ENCODE measurements at places on chromosomes 7 and 10. TPM values are rescaled to one million over a fixed set of nuclear protein-coding genes. Genes with fewer than 3 reads are reported as not detected.

DNA sequence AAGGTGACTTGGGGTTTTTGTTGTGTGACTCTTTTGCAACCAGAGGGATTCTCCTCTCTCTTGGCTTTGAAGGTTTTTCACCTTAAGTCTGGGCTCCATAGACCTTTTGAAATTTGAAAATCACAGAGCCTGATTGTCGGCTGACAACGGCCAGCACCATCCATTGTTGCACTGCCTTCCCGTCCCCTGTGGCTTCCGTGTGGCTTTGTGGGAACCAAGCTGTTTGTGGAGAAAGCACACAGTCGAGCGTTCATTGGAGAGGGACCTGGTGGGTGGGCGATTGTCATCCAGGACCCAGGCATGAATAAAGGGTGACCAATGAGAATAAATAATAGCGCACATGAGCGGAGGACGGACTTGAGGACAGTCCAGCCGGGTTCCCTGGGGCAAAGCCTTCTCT, 7.4 kb upstream of the RAMP3 start:
- no peak overlapping the region for H3K4me3 ChIP-seq
- no peak for DNase-seq
- no peaks in the 10 kb centered on the region for H3K36me3 ChIP-seq
- H3K27me3 ChIP-seq: peaks cover 21% of the 10 kb centered on the region
- peaks cover 4% of the 10 kb centered on the region for H3K4me1 ChIP-seq

DNA sequence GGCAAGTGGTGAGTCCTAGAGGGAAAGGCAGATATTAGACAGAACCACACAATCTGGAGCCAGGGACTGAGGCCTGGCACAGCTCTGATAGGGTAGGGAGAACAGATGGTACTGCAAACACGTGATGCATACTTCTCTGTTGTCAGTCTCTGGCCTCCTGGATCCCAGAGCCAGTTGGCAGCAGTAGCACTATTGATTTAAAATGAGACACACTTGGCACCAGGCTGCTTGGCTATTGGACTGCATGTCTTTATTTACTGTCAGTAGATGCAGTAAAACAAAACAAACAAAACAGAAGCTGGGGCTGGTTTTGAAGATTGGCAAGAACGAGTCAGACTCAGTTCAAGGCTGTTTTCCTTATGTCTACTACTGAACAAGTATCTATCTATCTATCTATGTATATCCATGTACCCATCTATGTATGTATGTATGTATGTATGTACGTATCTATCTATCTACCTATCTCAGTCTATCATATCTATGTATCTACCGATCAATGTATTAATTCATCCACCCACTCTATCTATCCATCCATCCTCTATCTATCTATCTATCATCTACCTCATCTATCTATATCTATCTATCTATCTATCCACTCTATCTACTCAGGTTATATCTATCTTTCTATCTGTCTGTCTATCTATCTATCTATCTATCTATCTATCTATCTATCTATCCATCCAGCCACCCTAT, 23.4 kb upstream of the MGAM2 start:
- no peaks in the 10 kb centered on the region for H3K36me3 ChIP-seq
- H3K4me3 ChIP-seq: no peak overlapping the region
- no peak overlapping the region for H3K27ac ChIP-seq
- no peak for DNase-seq
- no peaks in the 10 kb centered on the region for H3K4me1 ChIP-seq

The PRSS2 gene
- total RNA-seq: 8.2 TPM

- H3K27me3 ChIP-seq: no peaks in the 10 kb centered on the region
- no peak overlapping the region for H3K27ac ChIP-seq
- H3K36me3 ChIP-seq: no peaks in the 10 kb centered on the region
- no peaks in the 10 kb centered on the region for H3K4me1 ChIP-seq
- no peak for DNase-seq
- H3K4me3 ChIP-seq: no peak overlapping the region
Observed at GRCh38 chr7:144489504-144489903, 86.0 kb upstream of the NOBOX start.

The GIMAP8 gene
- 13.5 TPM for total RNA-seq

GRCh38 chr10:122707535-122707934, 7.9 kb upstream of the C10orf120 start:
- peaks cover 10% of the 10 kb centered on the region for H3K27me3 ChIP-seq
- no peak overlapping the region for H3K4me3 ChIP-seq
- no peaks in the 10 kb centered on the region for H3K36me3 ChIP-seq
- no peak overlapping the region for H3K27ac ChIP-seq

- DNase-seq: no peak
- no peak overlapping the region for H3K27ac ChIP-seq
- peaks cover 32% of the 10 kb centered on the region for H3K4me1 ChIP-seq
- H3K27me3 ChIP-seq: no peaks in the 10 kb centered on the region
Observed at GRCh38 chr10:86653987-86654386, 360 bp upstream of the OPN4 start.

All from heart right ventricle (tissue), 16 donors.